ENCODE measurements at places on chromosomes 16 and 17.

- no peak for DNase-seq
These were observed 36.8 kb upstream of the ZC3H18 start for GRCh38 chr16:88533381-88533917.

GRCh38 chr17:42531455-42532354 is 4.3 kb upstream of the NAGLU start:
- DNase-seq = no peak

DNA sequence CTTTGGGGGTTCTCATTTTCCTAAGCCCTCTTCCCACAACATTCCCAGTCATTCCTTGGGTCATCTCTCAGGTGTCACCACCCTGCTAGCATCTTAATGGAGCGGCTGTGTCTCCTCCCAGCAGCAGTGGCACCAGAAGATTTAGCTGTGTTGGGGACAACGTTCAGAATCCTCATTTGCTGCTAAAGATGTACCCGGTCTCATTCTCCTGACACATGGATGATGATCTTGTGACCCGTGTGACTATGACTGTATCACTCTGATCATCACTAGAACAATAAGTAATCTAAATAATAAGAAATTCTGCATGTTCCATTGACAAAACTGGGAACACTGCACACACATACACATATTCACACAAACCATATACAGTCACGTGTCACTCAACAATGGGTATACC is 399.9 kb upstream of the HSBP1 start:
- no peak for DNase-seq

GRCh38 chr16:87471278-87472141 is 21.3 kb downstream of the ZCCHC14 start:
- DNase-seq = no peak

DNA sequence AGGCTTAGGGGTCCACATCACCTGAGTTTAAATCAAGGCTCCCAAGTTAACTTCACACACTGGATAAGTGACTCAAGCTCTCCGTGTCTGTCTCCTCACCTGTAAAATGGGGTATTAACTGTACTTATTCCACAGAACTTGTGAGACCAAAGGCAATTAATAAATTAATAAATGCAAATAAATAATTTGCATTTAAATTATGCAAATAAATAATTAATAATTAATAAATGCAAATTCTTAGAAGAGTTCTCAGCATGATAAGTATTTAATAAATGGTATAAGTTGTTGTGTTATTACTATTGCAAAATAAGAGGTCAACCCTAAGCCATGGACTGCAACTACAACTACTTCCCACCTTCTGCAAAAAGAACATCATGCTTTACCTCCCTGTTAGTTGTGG is 13.7 kb upstream of the CXCL16 start:
- DNase-seq = no peak

GRCh38 chr17:59333836-59334235 is 2.4 kb downstream of the YPEL2 start:
- DNase-seq = no peak

DNA sequence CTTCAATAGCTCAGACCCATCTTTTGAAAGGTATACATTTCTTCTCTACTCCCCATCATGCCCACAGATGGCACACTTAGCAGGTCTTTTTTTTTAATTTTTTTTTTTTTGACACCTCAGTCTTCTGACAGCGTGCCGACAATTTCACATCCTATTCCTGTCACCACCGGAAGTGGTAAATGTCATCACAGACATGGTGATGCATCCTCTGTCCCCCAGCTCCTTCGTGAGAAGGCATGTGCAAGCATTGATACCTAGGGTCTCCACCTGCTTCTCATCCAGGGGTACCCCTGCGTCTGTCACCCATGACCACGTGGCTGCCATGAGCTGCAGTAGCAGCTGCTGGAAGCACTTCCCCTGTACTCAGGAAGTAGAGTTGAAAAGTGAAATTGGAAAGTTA is 35.6 kb downstream of the ELAC2 start:
- no peak for DNase-seq

- no peak for DNase-seq
These were observed 125.2 kb downstream of the SDK2 start for GRCh38 chr17:73519011-73519410.

DNA sequence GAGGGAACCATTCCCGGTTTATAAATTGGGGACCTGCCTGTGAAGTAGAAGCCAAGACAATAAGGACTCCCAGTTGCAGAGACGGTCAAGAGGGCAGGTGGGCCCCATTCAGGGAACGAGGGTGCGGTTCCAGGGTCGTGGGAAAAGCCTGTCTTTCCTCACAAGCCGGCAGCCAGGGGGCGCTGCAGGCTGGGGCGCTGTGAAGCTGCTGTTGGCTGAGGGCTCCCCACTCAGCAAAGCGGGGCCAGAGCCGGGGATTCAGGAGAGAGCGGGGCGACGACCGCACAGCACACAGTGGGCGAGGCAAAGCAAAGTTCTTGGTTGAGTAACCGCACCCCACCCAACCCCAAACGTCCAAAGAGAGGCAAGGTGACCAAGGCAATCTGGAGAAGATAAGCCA is 24.9 kb downstream of the CDRT15 start:
- DNase-seq = no peak
